Activated CD4-positive, alpha-beta T cell treated with anti-CD3 and anti-CD28 coated beads for 48 hours (primary cell): ENCODE measurements at places on chromosomes 1 and 21.
A peak's percentile ranks its signal among the peaks of the same experiment; 100 is the strongest.

DNA sequence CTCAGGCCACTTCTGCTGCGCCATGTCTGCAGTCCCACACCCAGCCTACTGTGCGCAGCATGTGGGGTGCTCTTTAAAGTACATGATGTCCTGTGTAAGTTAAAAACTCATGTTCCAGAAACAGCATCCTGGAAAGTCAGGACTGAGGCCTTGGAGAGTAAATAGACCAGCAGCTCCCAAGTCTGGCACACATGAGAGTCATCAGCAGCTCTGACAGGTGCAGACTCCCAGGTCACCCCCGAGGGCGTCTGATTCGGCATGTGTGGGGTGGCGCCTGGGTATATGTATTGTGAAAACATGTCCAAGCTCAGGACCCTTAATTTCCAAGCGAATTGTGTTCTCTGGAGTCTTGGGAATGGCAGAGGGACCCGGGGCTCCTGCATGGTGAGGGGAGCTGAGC lies 120.1 kb upstream of the RUNX3 start:
- DNase-seq, result no peak

DNA sequence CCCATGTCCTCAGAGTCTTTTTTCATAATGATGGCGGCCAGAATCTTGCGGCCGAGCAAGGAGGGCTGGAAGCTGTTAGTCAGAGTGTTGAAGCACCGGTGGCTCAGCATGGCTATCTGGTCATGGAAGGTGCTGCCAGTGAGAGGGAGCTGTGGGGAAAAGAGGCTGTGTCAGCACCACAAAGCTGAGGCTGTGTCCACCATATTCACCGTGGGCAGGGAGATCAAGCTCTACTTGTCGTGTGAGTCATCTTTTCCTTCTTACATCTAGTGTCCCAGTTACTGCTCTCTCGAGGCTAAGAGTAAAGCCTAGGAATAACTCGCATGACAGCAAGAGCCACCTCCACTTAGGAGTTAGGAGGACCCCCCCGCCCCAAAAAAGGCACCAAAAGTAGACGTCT lies 18.2 kb downstream of the ADAR start:
- DNase-seq, result no peak

DNA sequence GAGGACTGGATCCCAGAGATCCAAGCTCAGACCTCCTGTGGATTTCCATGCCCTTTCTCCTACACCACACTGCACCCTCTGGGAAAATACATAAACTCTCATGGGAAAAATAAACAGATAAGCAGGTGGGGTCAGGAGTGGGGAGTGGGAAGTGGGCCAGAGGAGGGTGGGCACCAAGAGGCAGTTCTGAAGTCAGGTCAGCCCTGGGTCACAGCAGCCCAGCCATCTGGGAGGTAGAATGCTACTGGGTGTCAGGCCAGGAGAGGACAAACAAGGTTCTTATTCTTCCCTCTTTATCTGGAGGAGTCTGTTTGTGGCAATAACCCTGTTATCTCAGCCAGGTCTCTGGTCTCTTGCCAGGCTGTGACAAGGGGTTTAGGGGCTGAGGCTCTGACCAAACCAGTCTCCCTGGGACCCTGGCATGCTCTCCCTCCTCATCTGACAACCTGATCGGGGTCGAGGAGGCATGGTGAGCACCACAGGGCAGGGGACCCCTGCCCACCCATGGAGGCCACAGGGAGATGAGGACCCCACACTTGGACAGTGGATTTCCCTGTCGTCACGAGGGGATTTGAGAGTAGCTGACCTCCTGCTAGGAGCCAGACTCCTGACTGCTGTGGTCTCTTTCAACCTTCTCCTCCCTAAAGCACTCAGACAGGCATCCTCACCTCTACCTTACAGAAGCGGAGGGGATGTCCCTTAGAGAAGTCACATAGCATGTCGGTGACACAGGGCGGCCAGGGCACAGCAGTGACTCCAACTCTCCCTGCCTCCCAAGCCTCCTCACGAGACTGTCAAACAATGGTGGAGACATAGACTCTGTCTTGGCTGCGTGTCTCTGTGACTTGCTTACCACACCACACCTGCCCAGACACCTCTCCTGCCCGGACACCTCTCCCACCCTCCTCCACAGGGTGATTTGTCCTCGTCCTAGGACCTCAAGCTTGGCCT lies 51.3 kb upstream of the IFFO2 start:
- DNase-seq, result peak; percentile 26

DNA sequence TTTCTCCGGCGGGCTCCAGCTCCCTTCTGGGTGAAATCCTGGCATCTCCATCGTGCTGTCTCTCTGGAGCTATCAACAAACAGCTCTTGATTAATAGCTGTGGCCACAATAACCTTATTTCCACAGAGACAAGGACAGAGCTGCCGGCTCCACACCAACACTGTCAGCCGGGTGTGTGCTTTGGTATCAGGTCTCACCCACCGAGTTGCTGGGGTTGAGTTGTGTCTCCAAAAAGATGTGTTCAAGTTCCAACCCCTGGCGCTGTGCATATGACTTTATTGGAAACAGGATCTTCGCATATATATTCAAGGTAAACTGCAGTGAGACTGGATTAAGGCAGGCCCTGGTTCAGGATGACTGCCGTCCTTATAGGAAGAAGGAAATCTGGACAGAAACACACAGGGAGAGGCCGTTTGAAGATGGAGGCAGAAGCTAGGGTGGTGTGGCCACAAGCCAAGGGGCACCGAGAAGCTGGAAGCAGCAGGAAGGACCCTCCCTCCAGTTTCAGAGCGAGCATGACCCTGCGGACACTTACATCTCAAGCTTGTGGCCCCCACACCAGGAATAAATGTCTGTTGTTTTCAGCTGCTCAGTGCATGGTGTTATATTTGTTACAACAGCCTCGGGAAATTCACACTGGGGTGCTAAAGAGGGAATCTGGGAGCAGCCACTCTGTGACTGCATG lies 88.4 kb upstream of the TMPRSS2 start:
- no peak for DNase-seq

DNA sequence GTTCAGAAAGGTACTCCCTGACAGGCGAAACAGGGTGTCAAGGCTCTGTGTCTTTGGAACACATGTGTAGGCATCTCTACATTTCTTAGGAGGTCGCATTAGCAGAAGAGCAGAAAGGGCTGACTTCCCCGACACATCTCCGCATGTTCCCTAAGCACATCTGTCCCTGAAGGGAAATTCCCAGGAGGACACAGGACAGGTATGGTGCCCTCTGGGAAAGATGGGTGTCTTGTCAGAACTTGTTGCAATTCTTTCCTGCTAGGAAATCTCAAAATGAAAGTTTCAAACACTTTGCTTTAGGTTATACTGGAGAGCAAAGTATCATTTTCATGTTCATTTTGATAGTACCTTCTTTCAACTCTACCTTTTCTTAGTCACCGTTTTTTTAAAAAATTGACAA lies 2.0 kb downstream of the DSCAM start:
- no peak for DNase-seq

- no peak for DNase-seq
Observed at GRCh38 chr1:110308247-110308646, 30.9 kb upstream of the RBM15 start.

DNA sequence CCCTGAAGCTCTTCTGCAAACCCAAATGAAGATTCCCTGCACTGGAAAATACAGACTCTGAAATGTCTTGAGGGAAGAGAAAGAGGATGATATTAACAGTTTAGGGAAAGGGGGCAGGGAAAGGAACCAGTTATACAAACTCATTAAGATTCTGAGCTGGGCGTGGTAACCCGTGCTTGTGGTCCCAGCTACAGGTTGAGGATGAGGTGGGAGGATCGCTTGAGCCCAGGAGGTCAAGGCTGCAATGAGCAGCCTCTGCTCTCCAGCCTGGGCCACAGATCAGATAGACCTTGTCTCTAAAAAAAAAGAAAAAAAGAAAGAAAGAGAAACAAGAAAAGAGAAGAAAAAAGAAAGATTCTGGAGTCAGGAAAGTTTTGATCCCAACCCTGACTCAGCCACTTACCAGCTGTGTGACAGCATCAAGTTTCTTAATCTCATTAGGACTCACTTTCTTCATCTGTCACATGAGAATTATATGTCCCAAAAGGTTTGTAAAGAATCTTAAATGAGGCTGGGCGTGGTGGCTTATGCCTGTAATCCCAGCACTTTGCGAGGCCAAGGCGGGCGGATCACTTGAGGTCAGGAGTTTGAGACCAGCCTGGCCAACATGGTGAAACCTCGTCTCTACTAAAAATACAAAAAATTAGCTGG lies 53.9 kb downstream of the OPTC start:
- DNase-seq, result no peak

DNA sequence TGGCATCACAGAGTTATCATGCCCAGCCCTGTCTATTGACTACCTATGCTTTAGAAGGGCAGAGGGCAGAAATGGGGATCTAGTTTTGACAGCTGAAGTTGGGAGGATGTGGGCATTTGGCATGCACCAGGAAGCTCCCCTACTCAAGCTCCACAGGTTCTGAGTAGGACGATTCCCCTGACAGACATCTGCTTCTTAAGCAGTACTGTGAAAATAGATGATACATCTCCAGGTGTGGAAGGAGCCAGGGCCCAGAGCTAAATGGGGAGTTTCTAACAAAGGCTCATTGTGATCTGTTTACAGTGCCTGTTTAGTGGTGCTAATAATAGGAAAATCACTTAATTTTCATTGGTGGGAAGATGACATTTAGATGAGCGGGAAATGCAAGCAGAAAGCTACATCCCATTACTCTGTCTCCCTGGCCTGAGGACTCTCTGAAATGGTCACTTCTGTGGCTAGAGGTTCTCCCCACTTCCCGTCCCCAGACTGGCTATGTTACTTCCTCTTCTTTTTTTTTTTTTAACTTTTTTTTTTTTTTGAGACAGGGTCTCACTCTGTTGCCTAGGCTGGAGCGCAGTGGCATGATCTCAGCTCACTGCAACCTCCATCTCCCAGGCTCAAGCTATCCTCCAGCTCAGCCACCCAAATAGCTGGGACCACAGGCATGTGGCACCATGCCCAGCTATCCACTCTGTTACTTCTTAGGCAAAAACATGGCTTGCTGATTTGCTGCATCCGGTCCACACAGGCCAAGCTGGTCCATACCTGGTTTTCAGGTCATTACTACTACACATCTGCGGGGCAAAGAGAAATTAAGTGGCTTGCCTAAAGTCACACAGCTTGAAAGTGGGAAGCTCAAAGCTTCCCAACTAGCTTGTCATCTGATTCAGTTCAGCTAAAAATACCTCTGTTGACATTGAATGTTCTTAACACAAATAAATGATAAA lies 23.2 kb upstream of the CNIH3 start:
- DNase-seq, result no peak

DNA sequence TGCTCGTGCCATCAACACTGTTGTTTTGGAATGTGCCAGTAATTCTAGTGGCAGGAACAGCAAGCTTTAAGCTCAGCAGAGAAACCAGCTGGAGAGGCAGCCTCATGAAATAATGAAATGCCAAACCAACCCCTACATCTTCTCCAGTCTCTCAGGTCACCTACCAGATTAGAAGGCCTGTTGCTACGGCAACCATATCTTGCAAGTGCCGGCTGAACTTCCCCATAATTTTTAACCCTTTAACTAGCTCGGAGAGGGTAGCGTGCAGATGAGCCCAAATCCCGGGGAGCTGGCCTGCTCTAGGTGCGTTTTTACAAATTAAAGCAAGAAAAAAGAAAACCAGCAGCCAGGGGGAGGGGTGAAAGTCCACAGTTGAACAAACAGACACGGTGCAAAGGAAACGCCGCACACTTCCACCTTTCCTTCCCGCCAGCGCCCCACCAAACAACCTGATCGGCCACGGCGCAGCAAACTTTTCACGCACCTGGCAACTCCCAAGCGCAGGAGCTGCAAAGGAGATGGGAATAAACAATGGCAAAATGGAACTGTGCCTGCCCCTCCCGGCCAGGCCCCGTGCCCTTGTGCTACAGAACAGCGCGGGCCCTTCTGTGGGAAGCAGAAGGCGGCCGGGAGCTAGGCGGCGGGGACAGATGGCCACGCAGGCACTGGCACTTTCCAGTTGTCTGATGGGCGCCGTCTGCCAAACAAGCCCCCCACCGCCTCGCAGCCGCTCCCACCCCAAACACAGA lies 50.1 kb downstream of the SSBP3 start:
- peak; percentile 28 for DNase-seq

GRCh38 chr21:14522736-14523135 lies 23.4 kb downstream of the SAMSN1 start:
- DNase-seq, result no peak

DNA sequence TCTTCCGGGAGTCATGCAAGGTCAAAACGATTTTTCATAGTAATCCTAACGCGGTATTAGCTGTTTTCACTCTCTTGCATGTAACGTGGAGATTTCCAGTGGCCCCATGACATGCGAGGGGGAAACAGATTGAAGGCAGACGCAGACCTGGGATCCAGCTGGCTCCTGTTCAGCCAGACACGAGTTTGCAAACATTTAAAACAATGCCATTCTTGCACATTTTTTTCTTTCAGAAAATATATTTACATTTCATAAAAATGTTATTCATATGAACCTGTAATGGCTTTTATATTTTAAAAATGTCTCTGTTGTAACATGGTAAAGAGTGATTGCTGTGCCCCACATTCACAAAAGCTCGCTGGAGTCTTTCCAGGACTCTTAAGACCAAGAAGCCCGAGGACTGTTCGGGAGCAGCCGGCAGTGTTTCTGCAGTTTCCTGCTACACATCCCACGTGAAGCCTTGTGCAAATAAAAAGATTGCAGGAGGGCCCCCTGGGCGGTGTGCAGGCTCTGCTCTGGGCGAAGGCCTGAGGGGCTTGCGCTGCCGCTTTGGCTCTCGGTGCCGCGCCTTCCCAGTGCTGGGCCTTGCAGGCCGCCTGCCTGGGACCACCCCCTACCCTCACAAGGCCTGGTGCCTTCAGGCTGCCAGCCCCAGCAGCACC lies 184.9 kb downstream of the DYRK1A start:
- no peak for DNase-seq

DNA sequence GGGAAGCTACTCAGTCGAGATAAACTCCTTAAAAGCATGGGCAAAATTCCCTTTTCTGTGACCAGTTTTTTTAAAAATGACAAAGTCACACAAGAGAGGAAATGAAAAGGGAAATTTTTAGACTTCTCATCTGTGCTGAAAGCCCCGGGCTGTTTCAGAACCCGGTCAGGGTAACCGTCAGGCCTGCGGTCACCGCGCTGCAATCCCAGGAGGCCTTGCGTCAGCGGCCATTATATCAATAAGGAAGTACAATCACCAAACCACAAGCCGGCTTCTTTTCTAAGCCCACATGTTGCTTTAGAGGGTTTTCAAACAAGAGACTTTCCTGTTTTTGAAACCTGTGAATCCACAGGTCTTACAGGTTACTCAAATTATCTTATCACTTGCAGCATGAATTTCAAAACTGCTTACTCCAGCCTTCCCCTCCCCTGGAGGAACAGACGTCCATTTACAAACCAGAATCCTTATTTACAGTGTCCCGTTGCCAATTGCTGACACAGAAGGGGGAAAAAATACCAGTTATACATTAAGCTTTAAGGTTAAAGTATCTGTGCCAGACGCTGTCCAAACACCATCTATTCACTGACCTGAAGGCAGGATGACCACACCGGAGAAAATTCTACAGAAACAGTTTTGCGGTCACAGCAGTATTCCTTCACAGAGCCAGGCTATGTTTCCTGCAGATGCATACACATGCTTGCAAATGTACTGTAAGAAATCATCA lies 165.3 kb downstream of the TOMM20 start:
- DNase-seq, result peak; percentile 94

GRCh38 chr21:41953831-41954653 lies at the start of gene C2CD2:
Gene C2CD2 (minus strand): TSS chr21:41954018. CDS start chr21:41953648, 370 bp downstream.
- peak; percentile 38 for DNase-seq
